Left hindlimb (tissue), 1 donor: ENCODE measurements at places on chromosomes 16 and 17.

DNA sequence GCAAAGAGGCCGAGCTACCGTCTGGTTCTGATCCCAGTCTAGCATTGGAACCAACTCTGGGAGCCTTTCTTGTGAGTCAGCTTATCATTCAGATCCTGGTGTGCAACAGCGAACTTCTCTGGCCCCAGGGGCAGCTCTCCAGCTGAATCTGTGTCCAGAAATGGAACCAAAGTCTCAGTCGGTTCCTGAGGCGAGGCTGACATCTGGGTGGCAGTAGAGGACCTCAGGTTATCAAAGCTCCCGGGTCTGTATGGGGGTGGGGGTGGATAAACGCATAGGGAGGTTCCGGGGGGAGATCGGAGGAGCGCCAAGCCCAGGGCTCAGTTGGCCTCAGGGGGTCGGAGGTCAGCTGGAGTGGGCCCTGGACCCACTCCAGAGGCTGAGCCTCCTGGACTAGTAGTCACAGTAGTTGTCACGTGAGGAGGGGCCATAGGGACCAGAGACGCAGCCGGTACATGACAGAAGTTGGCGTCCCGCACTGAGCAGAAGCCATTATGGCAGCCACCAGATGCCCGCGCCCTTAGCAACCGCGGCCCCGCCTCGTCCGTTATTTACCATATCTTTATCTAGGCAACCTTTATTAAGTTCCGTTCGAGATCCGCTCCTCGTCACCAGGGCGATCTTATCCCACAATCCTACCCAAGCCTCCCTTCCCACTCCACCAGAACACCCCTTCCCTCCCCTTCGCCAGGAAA is 12.9 kb downstream of the RDM1 start:
- DNase-seq = no peak

- DNase-seq = no peak
Measured at GRCh38 chr17:57009737-57010445, 32.0 kb downstream of the SCPEP1 start.

- DNase-seq = no peak
Measured at GRCh38 chr17:58338841-58339754, 10.5 kb upstream of the TSPOAP1 start.

DNA sequence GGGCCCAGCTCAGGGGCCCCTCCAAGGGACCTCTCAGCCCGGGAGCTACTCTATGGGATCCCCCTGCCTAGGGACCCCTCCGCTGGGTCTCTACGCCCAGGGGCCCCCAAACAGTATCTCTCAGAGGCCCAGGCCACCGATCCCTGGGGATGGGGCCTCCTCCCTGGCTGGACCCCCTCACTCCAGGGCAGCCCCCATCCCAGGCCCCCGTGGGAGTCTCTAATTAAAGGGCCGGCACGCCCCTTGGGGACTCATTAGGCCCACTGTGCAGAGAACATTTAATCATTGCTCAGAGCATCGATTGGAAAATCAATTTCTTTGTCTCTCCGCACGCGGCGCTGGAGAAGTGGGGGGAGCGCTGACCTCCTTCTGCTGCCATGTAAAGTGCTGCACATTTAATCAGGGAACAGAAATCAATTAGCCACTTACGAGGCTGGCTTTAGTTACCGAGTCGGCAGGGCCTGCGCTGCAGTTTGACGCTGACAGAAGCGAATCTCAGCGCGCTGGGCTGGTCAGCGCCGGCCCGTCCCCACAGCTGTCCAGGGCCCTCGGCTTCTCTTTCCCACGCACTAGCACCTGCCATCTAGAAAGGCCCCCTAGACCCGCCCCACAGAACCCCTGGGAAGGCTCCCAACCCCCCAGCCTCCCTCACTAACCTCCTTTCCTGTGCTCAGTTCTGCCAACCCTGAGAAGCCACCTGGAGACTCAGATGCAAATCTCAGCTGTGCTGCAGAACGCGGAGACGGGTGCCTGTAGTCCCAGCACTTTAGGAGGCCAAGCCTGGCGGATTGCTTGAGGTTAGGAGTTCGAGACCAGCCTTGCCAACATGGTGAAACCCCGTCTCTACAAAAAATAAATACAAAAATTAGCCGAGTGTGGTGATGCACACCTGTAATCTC is 20.2 kb upstream of the C1QL1 start:
- DNase-seq = no peak

GRCh38 chr16:12420661-12421209 is 383.0 kb downstream of the CPPED1 start:
- DNase-seq = no peak

- peak; percentile 68 for DNase-seq
Measured at GRCh38 chr16:30570636-30571444, 674 bp downstream of the ZNF688 start.

DNA sequence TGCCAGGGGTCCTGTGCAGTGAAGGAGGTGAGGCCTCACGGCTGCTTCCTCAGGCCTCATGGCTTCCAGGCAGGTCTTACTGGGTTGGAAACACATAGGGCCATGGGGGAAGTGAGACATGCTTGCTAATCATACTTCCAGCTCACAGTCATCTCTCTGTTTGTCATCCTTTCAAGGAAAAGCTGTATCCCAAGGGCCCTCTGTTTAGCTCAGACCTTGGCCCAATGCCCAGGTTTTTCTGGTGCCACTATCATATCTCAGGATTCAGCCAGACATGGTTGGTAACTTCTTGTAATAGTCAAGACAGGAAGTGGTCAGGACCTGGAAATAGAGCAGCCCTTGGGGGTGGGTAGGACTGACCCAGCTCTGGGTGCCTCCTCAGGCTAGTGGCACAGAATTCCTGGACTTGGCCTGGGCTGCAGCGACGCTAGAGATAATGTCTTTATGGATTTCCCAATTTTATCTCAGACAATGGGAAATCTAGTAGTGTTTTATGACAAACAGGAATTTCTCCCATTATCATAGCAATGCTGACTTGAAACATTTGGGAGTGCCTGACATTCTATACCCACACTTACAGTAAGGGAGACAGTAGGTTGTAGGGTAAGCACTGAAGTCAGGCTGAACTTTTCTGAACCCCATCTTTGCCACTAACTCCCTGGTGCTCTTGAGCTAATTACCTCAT is 13.5 kb upstream of the ITGB3 start:
- peak; percentile 73 for DNase-seq

DNA sequence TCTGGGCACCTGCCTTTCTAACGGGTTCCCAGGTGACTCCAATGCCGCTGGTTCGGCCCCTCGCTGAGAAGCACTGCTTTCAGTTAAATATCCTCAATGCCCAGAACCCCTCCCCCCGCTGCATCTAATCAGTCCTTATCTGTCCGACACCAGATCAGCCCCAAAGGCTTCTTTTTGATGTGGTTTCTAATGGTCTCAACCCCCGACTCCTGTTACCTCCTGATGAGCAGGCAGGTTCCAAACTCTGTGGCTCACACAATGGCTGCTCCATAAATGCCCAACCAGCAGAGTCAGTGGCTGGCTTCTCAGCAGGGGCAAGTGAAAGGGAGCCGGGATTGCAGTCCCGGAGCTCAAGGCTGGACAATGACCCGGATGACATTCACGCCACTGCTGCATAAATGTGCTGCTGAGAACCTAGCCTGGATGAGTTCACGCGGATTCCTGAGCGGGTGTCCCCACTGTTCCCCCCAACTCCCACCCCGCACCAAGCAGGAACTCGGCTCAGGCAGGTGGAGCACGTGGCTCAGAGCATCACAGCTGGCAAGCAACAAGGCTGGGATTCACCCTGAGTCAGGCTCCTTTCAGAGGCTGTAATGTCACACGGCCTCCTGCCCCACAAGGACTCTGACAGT is 1.0 kb upstream of the SLC38A8 start:
- DNase-seq = no peak

DNA sequence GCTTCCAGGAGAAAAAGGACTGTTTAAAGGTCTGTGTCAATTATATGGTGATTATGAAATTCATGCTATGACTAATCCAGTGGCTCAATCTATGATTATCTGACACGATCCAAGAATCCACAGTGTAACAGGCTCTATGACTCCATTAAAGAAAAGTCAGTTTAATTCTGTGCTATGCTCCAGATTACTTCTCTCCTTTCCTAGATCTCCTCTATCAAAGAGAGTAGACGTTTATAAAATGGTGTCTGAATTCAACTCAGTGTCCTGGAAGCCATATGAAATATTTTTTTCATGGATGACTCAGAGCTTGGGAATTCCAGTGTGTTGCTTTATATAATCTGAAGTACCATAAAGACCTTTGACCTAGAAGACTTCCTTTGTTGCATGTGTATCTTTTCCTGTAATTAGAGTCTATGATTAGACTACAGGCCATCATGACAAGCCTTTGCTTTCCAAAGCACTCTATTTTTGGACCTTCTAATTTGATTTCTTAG is 27.0 kb upstream of the NF1 start:
- no peak for DNase-seq

DNA sequence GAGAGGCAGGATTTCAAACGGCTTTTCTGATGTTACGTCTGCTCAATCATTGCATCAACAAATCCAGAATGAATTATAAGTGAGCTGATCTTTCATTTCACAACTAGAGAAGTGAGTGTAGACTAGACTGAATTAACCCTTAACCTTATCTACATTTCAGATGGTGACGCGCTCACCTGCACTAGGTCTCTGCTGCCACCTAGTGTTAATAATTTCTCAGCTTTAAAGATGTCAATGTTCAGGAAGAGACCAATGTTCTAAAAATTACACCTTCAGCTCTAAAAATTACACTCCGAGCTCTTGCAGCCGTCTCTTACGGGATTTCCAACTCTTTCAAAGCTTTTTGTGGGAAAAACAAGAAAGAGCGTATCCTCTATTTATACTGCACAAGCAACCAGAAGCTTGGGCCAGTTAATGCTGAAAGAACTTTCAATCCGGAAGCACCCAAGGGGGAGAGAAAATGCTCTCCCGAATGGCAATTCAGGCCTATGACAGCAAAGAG is 88.2 kb upstream of the FA2H start:
- DNase-seq = no peak

GRCh38 chr17:27566671-27567562 is 64.1 kb upstream of the LGALS9 start:
- DNase-seq = no peak

DNA sequence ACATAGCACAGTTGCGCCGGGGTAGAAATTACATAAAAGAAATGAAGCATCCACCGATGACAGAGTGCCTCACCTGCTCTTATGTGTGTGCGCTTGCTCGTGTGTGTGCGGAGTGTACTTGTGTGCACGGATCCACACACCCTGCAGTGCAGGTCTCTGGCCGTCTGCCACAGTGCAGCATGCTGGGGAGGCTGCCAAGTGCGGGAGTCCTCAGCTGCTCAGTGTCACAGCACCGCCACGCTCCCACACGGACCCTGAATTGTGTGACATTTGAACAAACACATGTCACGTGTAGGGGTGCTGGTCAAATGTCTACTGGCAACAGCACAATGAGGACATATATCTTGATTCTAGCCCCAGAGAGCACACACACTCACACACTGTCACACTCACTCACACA is 243.0 kb upstream of the MYOCD start:
- no peak for DNase-seq

DNA sequence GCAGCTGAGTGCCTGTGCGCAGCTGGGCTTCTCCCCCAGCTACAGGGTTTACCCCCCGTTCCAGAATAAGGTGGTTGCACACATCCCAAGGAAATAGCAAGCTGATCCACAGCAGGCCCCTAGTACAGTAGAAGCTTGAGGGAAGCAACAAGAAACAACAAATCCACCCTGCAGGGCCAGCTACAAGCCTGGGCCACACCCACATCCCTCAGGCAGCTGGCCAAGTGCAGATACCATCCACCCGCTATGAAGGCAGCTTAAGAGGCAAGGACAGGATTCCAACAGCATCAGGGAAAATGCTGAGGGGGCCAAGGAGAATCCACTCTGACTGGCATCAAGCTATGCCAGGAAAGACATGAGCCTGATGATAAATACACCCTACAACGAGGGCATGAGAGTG is 66.9 kb upstream of the RCVRN start:
- DNase-seq = peak; percentile 76

- DNase-seq = peak; percentile 18
Measured at GRCh38 chr16:8849411-8850011, 19.3 kb downstream of the CARHSP1 start.

GRCh38 chr16:55856950-55857349 is 18.2 kb downstream of the CES5A start:
- DNase-seq = no peak

GRCh38 chr16:72689851-72690250 is 358.1 kb downstream of the ZFHX3 start:
- DNase-seq = no peak

DNA sequence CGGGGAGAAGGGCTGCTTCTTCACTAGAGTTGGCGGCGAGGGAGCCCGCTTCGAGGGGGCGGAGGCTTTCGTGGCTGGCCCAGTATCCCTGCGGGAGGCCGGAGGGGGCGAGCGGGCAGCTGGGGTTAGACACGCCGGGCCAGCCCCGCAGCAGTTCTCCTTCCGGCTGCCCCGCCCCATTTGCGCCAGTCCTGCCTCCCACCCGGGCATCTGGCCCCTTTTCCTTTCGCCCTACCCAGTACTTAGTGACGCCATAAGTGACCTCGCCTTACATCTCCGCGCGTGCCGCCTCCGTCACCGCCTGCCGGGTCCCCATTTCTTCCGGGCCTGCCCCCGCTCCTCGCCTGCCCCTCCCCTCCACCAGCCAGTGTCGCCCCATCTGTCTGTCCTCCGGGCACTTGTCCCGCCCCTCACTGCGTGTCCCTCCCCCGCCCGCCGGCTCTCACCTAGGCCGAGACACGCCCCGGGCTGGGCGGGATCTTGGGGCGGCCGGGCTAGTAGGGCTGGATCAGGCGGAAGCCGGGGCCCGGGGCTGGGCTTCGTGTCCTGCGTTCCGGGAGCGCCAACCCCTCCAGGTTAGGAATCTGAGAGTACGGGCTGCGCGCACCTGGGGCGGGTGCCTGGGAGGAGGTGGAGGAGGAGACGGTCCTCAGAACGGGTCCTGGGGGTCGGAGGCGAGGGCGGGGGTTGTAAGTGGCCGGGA is 14.3 kb downstream of the SPATA32 start:
- DNase-seq = peak; percentile 79

- DNase-seq = no peak
Measured at GRCh38 chr17:72523491-72523890, 402.7 kb downstream of the SOX9 start.

GRCh38 chr16:2816751-2817339 is at the start of gene PRSS21:
Gene PRSS21, plus strand, starts transcription at chr16:2817237. Its CDS starts 32 bp downstream, at chr16:2817269.
- no peak for DNase-seq

DNA sequence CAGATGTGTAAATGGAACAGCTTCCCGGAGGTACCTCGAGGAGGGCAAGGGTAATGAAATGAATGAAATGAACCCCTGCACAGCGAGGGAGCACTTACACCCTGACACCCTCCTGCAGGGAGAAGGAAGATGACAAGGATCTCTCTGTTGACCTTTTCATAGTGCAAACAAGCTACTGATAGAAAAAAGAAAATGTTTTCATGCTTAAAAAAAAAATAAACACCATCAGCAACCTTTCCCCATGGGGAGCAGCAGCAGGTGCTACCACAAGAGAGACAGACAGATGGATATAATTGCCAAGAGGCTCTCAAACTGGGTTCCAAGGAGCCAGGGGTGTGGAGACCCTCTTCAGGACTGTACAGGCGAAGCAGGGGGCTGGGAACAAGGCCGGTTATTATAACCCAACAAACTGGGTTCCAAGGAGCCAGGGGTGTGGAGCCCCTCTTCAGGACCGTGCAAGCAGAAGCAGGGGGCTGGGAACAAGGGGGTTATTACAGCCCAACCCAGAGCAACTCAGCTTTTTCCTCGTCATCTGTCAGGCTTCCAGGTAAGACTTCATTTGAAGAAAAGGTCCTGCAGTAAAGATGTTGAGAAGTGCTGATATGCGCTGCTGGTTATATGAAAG is 718 bp upstream of the RPH3AL start:
- DNase-seq = no peak
